ENCODE measurements at places on chromosomes 13 and 19.
A peak's percentile ranks its signal among the peaks of the same experiment; 100 is the strongest.

DNA sequence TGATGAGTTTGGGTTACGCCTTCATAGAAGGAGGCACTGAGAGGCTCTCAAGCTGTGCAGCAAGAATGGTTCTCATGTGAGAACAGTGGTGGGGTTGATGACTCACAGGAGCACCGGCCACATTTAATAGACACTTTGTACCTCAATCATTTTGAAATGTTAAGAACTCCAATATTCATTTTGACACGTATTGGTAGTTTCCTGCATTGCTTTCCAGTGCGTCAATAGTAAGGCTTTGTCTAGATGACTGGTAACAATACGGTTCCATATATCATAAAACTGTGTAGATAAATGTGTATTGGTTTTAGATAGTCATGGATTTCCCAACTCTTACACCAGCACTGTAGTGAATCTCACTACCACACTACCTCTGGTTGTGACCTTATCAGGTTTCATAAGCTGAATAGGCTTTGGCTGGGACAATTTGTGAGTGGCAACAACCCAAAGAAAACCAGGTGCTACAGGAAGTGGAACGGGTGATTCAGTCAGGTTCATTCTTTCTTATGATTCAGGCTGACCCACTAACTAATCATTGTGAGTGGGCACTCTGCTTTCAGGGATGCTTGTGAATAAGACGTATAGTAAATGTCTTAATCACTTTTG lies 362.6 kb downstream of the KLF5 start:
- DNase-seq, result no peak

GRCh38 chr19:8466018-8466417 lies 21.2 kb downstream of the HNRNPM start:
- DNase-seq, result no peak

GRCh38 chr13:75993823-75994222 lies 357.7 kb downstream of the LMO7 start:
- no peak for DNase-seq

- DNase-seq, result no peak
Measured at GRCh38 chr13:45339867-45340266, 1.1 kb downstream of the TPT1 start.

DNA sequence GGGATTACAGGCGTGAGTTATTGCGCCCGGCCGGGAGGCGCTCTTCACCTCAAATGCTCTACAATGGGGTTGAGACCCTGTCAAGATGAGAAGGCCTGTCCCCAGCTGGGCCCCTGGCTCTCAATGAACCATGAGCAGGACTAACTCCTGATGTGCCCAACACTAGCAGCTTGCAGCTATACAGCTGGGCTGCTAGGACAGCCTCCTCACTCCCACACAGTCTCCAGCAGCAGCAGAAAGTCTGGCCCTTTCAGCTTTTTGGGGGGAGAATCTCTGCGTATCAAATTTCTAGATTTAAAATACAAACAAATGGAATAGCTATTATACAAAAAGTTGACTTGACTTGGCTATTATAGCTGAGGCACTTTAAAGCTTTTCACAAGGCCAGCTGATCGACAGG lies 30.2 kb downstream of the TMTC4 start:
- DNase-seq, result no peak

- DNase-seq, result no peak
Measured at GRCh38 chr13:93450191-93450621, 223.6 kb downstream of the GPC6 start.

GRCh38 chr13:45086484-45086883 lies 33.8 kb upstream of the GTF2F2 start:
- DNase-seq, result no peak

DNA sequence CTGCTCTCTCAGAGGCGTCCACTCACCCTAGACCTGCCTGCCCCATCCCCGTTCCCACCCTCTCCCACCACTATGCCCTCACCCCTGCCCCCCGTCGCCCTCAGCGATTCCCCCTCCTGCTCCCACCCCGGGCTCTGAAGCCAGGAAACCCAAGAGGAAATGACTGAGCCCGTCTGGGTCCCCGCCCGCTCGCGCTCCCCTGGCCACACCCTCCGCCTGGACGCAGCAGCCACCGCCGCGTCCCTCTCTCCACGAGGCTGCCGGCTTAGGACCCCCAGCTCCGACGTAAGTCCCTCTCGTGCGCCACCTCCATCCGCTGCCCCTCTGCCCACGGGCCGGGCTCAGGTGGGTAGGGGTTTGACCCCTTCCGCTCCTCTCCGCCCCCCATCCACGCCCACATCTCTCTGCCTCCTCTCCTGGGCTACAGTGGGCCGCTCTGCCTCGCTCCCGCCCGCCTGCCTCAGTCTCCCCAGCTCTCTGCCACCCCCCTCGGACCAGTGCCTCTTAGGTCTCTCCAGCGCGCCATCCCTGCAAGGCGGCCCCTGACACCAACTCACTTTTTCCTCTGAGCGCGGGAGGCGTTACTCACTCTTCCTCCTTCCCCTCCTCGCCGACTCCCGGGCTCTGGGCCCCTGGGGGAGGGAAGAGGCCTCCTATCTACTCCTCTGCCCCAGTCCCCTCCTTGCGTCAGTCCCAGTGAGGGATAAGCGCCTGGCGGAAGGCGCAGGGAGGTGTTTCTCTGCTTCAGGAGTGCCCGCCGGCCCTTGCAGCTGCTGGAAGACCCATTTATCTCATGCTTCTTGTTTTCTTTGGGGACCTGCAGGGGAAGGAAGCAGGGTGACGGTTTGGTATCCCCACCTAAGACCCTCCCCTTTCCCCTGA lies at the start of gene FXYD5:
FXYD5 (plus strand) TSS at position 211 of the 882 bp plus-strand sequence. CDS start 816 bp downstream, outside the sequence.
- peak; percentile 50 for DNase-seq

DNA sequence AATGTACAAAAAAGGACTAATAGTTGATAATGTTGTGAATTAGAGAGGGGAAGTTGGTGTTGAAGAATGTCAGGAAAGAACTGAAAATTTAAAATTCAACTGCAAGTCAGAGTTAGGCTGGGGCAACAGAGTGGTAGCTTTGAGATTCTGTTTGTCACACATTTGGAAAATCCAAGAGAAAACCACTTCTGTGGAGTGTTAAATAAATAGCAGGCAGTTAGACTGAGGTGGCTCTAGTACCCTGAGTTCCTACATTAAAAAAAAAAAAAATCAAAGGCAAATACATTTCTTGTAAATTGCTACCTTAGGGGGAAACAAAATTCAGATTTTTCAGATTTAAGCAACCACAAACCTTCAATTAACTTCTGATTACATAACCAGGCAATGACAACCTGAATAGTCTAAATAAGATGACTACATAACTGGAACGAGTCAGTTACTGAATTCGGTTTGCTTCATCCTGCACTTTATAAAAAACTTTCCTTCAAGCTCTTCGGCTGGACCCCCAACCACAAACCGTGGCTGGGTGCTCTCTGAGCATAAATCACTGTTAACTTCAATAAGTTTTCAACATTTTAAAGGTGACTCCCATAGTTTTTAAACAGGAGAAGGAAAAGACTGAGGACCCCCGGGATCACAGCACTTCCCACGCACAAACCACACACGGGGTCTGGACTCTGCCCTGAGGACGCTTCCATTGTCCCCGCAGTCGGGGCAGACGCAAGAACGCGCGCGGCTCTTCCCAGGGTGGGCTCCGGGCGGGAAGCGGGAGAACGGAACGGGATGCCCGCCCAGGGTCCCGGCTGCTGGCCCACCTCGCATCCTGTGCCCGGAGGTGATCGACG lies 725 bp downstream of the ZNF682 start:
- DNase-seq, result no peak

GRCh38 chr13:48510698-48511097 lies 22.2 kb downstream of the RCBTB2 start:
- DNase-seq, result no peak

DNA sequence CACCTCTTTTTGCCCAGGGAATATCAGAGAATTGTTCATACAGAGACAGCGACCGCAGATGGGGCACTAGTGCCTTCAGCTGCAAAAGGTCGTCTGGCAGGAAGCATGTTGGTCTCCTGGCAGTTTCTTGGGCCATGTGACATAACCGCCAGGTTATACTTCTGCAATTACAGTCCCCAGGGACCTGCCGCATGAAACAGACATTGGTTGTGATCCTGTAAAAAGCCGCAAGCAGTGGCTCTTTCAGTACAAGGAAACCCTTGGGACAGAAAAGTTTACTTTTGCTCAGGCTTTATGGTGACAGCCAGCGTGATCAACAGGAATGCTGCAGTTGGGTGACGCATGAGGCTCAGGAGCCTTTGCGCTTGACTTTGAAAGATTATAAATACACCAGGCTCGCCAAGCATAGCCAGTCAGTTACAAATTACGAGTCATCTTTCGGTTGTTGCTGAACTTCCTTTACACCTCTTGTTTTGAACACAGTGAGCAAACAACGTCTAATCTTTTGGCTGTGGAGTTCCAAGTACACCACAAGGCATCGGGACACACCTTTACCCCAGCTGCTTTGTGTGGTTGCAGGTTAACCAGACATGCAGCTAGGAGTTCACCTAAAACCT lies 50.5 kb upstream of the UBE2L5 start:
- peak; percentile 34 for DNase-seq

GRCh38 chr19:30064348-30064699 lies 122.3 kb downstream of the URI1 start:
- no peak for DNase-seq

DNA sequence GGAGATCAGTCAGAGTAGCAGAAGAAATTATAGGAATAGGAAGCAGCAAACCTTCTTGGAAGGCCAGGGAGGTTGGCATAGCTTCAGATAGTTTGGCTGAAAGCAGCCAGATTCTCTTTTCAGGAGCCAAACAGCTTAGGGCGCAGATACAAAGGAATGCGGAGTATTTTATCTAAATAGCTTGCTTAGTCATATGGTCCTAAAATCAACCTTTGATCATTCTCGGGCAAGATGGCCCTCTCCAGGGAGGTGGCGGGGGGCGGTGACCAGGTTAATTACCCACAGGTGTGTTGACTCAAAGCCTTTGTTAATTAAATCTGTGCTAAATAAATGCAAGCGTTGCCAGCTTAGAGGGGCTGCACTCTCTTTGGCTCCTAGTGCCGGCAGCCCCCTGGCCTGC lies 12.5 kb upstream of the NCR1 start:
- no peak for DNase-seq

GRCh38 chr19:16051254-16052025 lies 24.9 kb upstream of the TPM4 start:
- no peak for DNase-seq

DNA sequence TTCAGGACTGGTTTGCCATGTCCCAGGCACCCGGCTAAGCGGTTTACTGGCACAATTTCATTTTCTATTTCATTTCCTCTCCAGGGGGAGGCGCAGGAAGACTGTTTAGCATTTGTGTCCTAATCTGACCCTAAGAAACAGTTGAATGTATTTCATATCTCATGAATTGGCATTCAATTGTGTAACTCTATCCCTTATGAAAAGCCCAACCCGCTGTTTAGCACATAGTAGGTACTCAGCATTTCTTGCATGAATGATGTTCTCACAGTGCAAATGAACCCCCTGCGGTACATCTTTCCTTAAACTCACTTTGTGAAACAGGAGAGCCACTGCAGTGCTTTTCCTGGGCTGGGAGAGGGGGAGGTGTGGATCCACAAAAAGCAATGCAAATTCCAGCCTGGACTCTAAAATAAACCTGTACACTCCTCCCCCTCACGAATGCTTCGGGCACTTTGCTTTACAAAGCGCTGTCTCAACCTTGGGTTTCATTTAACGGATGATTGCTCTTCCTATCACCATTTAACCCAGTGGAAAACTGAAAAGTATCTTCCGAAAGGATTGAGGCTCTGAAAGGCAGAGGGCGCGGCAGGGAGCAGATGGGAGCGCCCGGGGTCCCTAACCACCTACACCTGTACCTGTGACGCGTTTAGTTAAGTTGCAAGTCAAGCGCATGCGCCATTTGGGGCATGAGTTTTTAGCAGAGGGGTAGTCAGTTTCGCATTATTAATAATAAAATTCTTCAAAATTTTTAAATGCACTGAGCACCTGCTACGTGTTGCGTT lies 1.2 kb upstream of the EEF2 start:
- no peak for DNase-seq

DNA sequence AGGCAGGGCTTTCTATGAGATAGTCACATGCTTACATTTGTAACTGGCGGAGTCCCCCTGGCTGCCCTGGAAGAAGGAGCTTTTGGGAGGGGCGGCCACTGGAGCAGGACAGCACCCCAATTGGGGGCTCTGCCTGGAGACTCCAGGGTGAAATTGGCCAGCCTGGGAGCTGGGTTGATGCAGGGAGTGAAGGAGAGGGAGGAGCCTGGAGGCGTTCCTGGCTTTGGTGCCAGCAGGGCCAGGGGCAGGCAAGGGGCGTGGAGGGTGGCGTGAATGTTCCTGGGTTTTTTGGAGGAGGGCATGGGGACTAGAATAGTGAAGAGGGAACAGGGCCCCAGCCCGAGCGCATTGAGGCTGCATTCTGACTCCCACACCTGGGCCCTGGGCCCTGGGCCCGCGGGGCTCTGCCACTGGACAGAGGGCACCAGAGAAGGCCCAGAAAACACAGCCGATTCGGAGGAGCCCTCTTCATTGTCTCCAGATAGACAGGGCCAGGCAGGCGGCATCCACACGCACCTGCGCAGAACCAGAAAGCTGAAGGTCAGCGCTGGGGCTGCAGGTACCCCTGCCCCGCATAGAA lies 29.5 kb downstream of the COMP start:
- no peak for DNase-seq

DNA sequence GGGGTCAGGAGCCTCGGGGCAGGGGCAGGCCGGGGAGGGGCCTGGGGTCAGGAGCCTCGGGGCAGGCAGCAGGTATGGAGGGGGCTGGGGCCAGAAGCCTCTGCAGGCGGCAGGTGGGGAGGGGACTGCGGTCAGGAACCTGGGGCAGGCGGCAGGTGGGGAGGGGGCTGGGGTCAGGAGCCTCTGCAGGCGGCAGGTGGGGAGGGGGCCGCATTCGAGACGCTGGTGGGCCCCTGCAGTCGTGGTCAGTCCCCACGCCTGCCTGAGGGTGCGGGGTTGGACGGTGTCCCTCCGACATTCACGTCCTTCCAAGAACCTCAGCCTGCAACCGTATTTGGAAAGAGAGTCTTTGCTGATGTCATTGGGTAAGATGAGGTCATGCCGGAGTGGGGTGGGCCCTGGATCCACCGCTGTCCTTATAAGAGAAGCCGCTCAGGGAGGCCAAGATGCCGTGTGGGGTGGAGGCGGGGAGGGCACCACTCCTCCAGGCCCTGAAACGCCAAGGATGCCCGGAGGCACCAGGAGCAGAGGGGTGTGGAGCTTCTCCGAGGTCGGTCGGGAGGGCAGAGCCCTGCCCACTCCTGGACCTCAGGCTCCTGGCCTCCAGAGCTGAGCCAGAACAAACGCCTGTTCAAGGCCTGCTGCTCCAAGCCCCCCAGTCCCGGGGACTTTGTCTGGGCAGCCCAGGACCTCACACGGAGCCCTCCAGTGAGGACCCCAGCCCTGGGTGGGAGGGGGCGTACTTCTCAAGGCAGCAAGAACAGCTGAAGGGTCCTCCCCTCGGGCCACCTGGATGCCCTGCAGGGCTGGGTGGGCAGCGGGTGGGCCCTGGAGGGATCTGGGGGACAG lies 30.1 kb downstream of the PIP5K1C start:
- no peak for DNase-seq

- peak; percentile 91 for DNase-seq
Measured at GRCh38 chr13:99436686-99437416, 64.4 kb upstream of the TM9SF2 start.

- DNase-seq, result no peak
Measured at GRCh38 chr13:49464621-49465325, 20.7 kb downstream of the SETDB2 start.

GRCh38 chr19:3784607-3785450 lies 1.4 kb downstream of the MATK start:
- DNase-seq, result no peak

- no peak for DNase-seq
Measured at GRCh38 chr13:46476174-46476573, 76.8 kb upstream of the LRCH1 start.
